ENCODE measurements at places on chromosomes 1 and 21.

- DNase-seq, result no peak
These were observed 5.3 kb upstream of the FGGY start for GRCh38 chr1:59291561-59291960.

DNA sequence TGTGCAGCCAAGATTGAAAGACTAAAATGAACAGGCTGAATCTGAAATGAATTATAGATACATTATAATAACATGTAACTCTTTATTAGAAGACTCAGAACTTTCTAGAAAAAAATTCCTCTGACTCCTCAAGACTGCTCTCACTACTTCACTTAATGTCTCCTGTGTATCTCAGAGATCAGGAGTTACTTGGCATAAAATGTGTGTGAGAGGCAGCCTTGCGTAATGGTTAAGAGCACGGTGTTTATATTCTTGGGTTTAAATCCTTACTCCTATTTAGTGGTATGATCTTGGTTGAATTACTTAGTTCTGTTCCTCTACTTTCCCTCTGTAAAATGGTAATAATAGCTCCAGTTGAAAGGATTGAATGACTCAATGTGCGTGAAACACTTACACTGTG lies 634.9 kb downstream of the LTN1 start:
- DNase-seq, result no peak

GRCh38 chr1:65398083-65398482 lies 22.4 kb upstream of the LEPR start:
- no peak for DNase-seq

- DNase-seq, result no peak
These were observed 12.0 kb downstream of the ALDH9A1 start for GRCh38 chr1:165686121-165686970.

DNA sequence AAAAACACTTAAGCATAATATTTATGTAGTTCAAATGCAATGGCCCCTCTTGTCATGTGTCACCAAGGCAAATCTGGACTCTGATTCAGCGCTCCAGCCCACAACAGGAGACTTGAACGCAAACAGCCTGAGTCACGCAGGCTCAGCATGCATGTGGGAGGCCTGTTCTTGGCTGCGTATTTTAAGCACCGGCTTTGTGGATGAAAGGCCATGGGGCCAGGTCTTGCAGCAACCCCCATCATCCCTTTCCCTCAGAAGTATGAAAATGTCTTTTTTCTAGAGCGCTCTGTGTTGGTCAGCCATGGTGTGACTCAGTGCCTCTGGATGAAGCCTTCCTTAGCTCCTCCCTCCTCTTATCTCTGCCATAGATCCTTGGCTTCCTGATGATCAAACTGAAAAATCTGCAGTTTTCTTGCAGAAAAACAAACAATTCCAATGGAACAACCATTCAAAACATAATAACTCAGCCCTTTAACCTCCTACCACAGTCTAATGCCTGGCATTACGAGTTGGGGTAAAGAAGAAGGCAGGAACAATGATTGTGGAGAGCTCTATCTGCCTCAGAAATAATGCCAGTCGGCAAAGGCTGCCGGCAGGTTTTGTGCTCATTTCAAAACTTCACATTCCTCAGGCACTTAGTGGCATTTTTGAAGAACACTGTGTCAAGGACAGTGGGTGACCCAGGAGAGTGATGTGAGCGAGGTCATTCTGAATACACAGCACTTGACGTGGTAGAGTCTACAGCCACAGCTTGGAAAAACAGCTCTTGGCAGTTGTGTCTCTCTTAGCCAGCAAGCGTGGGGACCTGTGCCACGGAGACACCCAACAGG lies 167.5 kb downstream of the CLIC6 start:
- DNase-seq, result no peak
